Tibial nerve (tissue), 4 donors: ENCODE measurements at places on chromosomes 7 and 10. TPM values are rescaled to one million over a fixed set of nuclear protein-coding genes. Genes with fewer than 3 reads are reported as not detected.

Gene GPR15LG
- total RNA-seq: not detected

Gene CFAP70
- total RNA-seq: 8.6 TPM

Gene PRSS2
- total RNA-seq: 14.9 TPM

Gene DNAJC9
- 15.9 TPM for total RNA-seq

DNA sequence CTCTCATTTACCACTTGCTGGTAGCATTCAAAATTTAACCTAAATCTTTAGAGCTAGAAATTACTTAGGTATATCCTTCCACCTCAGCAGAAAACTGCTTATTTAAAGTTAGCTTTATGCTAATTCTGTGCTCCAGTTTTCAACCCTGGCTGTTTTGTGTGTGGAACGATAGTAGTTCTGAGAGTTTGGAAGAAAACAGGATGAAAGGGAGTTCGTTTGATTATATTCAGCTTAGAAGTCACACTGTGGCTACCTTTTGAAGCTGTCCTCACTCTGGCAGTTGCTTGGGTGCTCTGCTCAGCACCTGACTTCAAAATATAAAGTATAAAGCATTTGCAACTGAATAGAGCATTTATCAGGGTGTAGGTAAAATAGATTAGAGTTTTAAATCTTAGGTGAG lies 2.6 kb upstream of the ASCC1 start:
- DNase-seq: no peak
- peak overlapping the region; percentile 10 for H3K4me3 ChIP-seq
- H3K27ac ChIP-seq: peak overlapping the region; percentile 98
- no peaks in the 10 kb centered on the region for H3K36me3 ChIP-seq

DNA sequence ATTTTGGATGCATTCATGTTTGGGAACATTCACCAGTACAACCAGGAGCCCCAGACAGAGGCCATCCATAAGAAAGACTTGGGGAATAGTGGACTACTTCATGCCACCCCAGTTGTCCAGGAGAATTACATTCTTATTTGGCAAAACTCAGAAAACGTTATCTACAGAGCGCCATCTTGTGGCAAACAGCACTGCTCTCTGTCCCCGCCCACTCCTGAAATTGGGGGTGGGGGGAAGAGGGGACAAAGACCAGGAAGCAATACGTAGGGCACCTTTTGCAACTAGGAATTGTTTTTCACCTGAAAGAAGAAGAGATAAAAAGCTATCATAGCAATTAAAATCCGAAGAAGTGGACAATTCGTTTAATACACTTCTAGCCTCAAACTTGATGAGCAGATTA lies 134.6 kb upstream of the MGMT start:
- no peak overlapping the region for H3K4me3 ChIP-seq
- peaks cover 6% of the 10 kb centered on the region for H3K4me1 ChIP-seq
- no peaks in the 10 kb centered on the region for H3K36me3 ChIP-seq

- H3K4me3 ChIP-seq: no peak overlapping the region
- DNase-seq: no peak
- H3K27ac ChIP-seq: peak overlapping the region; percentile 75
- peaks cover 17% of the 10 kb centered on the region for H3K36me3 ChIP-seq
- H3K4me1 ChIP-seq: no peaks in the 10 kb centered on the region
These were observed 20.2 kb downstream of the ZMIZ2 start for GRCh38 chr7:44768628-44769371.

GRCh38 chr7:20393021-20393610 lies 62.4 kb downstream of the ITGB8 start:
- no peak overlapping the region for H3K4me3 ChIP-seq
- H3K27me3 ChIP-seq: no peaks in the 10 kb centered on the region
- no peaks in the 10 kb centered on the region for H3K36me3 ChIP-seq
- H3K4me1 ChIP-seq: no peaks in the 10 kb centered on the region

- no peaks in the 10 kb centered on the region for H3K36me3 ChIP-seq
- peaks cover 14% of the 10 kb centered on the region for H3K4me1 ChIP-seq
- no peak for DNase-seq
- no peak overlapping the region for H3K4me3 ChIP-seq
- no peak overlapping the region for H3K27ac ChIP-seq
- H3K27me3 ChIP-seq: no peaks in the 10 kb centered on the region
These were observed 29.5 kb downstream of the ZNF775 start for GRCh38 chr7:150408393-150409299.

DNA sequence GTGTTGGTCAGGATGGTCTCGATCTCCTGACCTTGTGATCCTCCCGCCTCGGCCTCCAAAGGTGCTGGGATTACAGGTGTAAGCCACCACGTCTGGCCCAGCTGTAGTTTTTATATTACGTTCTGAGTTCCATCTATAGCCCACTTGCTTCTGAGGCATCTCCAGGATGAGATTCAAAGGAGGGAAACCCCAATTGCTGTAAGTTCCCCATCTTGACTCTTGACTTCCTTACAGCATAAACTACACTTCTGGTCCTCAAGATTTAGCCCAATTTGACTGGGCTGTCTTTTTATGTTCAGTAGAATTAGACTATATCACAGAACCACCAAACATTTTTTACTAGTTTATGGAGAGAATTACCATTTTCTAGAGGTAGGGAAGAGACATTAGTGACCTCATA lies 44.3 kb downstream of the CCM2 start:
- H3K27me3 ChIP-seq: no peaks in the 10 kb centered on the region
- no peaks in the 10 kb centered on the region for H3K4me1 ChIP-seq
- no peaks in the 10 kb centered on the region for H3K36me3 ChIP-seq
- no peak overlapping the region for H3K27ac ChIP-seq
- no peak for DNase-seq

DNA sequence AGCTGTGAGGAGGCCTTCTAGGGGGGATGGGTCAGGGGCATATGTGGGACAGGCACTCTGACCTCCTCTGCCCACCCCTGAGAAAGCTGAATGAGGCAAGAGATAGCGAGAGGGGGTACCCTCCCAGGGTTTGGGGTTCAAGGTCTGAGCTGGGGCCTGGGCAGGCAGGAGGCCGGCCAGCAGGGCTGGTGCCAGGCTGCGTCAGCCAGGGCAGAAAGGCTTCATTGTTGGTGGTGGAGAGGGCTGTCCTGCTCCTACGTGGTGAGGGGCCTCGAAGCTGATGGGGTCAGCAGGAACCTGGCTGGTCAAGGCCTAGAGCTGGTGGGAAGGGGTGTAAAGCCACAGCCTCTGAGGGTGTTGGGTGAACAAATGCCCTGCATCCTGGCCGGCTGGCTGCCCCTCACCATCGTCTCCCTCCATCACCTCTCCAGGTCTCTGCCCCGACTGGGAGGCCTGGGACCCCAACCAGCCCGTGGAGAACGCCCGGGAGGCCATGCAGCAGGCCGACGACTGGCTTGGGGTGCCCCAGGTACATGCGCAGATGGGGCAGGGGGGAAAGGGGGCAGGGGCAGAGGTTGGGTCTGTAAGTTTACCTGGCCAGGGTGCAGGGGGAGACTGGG lies 6.6 kb downstream of the FLNC start:
- no peak overlapping the region for H3K27ac ChIP-seq
- H3K4me1 ChIP-seq: peaks cover 14% of the 10 kb centered on the region
- peaks cover 18% of the 10 kb centered on the region for H3K36me3 ChIP-seq
- no peak overlapping the region for H3K4me3 ChIP-seq

GRCh38 chr10:63206997-63207811 lies 74.1 kb downstream of the NRBF2 start:
- H3K4me3 ChIP-seq: peak overlapping the region; percentile 2
- H3K4me1 ChIP-seq: peaks cover 82% of the 10 kb centered on the region
- DNase-seq: peak; percentile 17
- H3K36me3 ChIP-seq: no peaks in the 10 kb centered on the region
- H3K27ac ChIP-seq: peak overlapping the region; percentile 52
- H3K27me3 ChIP-seq: no peaks in the 10 kb centered on the region

DNA sequence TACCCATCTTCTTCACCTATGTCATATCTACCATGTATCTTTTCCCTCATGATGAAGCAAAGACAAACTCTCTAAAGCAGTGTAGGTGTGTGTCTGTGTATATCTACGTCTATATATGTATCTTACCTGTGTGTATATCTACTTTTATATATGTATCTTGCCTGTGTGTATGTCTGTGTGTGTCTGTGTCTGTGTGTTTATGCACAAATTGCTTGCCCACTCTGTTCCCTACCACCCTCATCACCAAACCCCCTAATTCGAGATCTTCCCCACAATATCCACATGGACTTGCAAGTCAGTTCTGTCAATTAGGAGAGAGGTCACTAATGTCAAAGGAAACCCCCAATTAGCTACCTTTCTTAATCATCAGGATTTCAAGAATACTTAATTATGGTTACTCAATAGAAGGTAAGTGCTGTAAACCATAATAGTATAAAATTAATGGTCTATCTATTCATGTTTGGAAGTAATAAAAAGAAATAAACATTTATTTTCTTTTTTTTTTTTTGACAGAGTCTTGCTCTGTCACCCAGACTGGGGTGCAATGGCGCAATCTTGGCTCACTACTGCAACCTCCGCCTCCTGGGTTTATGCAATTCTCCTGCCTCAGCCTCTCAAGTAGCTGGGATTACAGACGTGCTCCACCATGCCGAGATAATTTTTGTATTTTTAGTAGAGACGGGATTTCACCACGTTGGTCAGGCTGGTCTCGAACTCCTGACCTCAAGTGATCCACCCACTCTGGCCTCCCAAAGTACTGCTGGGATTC lies 43.6 kb downstream of the ANKRD61 start:
- no peak for DNase-seq
- no peak overlapping the region for H3K27ac ChIP-seq
- H3K27me3 ChIP-seq: no peaks in the 10 kb centered on the region
- no peaks in the 10 kb centered on the region for H3K36me3 ChIP-seq

DNA sequence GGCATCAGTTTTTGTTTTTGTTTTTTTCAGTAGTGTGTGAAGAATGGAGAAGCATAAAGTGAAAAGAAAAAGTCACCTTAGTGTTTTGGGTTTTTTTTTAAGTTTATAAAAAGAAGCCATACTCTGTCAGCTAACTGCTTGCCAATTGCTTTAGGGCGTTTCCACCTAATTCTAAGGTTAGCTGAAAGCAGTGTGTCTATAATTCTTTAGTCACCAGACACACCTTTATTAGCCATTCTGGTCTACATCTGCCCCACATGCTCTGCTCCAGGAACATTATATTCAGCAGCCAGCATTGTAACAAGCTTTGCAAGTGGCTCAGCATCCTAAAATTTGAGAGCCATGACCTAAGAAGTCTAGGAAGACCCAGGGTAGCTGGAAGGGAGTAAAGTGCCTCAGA lies 14.1 kb upstream of the SLC16A12 start:
- H3K36me3 ChIP-seq: no peaks in the 10 kb centered on the region
- no peak overlapping the region for H3K4me3 ChIP-seq
- peaks cover 3% of the 10 kb centered on the region for H3K4me1 ChIP-seq
- no peaks in the 10 kb centered on the region for H3K27me3 ChIP-seq
- DNase-seq: no peak
- no peak overlapping the region for H3K27ac ChIP-seq

DNA sequence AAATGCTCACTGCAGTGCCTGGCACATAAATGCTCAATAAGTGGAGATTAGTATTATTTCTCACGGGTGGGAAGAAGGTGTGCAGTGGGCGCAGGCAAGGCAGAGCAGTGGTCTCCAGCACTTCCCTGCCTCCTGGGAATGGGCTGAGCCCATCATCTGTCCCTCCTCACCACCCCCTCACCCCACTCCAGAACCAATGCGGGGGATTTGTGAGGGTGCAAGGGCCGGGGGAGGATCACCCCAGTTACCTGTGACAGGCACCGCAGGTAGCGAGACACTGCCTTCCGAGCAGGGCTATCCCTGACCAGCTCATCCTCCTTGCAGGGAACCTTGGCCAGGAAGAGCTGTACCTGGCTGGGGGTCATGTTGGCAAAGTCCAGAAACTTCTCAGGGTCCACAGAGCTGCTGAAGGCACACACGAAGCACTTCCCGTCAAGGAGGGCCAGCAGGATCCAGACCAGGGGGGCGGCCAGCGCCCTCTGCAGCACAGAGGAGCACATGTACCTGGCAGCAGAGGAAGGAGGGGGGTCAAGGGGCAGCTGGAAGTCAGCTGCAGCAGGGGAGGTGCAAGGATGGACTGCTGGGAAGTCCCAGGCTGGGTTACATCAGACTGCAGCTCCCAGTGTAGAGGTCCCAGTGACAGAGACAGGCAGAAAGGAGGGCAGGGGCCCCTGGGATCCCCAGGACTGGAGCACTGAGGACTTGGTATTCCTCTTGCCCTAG lies 2.8 kb downstream of the CALHM3 start:
- H3K27ac ChIP-seq: no peak overlapping the region
- DNase-seq: no peak
- no peaks in the 10 kb centered on the region for H3K27me3 ChIP-seq
